ENCODE measurements at places on chromosomes 1 and 21. TPM values are rescaled to one million over a fixed set of nuclear protein-coding genes. Genes with fewer than 3 reads are reported as not detected.

Gene GRHL3
- 2.2 TPM for total RNA-seq

Gene PIGC
- 25.1 TPM for total RNA-seq

Gene ADORA1
- total RNA-seq: 0.21 TPM

Gene UTS2
- not detected for total RNA-seq

Gene KCNK1
- 15.4 TPM for total RNA-seq

Gene S100PBP
- 28.6 TPM for total RNA-seq

Measured in foreskin keratinocyte (primary cell).